ENCODE measurements at places on chromosomes 4 and X.

- no peak for DNase-seq
Observed at GRCh38 chr4:183636923-183637322, 22.1 kb downstream of the RWDD4 start.

DNA sequence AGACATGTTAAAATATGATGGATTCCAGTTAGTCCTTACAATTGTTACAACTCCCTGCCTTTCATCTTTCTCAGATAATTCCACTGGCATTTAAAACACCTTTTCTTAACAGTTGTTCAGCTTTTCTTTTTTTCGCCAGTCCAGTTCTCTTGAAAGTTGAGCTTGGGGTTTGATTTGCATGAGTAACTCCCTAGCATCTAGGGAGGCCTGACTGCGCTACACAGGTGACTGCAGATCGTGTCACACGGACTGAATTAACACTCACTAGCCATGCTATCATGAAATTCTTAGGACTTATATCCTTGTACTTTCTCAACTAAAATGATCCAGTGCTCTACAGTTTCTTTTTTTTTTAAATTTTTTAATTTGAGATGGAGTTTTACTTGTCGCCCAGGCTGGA lies 69.8 kb downstream of the ARHGAP24 start:
- no peak for DNase-seq

DNA sequence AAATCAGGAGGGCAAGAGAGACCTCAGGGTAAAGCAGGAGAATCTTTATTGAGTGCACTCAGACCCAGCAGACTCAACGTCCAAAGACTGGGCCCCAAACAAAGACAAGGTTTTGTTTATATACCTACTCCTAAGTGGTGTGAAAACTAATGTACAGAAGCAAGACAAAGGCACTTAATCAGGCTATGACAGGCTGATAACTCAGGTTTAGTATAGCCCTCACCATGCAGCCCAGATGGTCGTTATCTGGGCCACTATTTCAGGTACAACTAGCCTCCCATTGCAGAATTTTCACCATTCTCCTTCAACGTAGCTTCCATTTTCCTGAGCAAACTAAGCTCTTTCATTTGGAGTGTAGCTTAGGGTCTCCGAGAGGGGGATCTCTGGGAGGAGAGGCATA lies 36.9 kb downstream of the SULT1E1 start:
- no peak for DNase-seq

GRCh38 chr4:68349279-68349648 lies 626 bp downstream of the YTHDC1 start:
- DNase-seq: peak; percentile 31

DNA sequence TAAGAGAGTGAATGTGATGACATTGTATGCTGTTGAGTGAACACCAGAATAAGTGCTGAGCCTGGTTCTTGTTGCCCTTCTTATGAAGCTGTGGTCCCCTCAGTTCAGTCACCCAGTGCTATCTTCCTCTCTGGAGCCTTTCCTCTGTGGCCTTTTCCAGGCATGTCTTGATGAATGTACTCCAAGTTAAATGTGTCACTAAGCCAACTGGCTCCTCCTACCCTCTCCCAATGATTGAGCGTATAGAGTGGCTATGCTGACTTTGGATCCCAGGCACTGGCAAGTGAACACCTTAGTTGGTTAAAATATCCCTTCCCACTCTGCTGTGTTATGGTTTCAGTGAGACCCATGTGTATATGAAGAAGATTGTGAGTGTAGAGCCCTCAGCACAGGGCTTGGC lies 134.1 kb upstream of the MAMLD1 start:
- DNase-seq: no peak

- no peak for DNase-seq
Observed at GRCh38 chrX:34764852-34765361, 107.8 kb upstream of the TMEM47 start.

DNA sequence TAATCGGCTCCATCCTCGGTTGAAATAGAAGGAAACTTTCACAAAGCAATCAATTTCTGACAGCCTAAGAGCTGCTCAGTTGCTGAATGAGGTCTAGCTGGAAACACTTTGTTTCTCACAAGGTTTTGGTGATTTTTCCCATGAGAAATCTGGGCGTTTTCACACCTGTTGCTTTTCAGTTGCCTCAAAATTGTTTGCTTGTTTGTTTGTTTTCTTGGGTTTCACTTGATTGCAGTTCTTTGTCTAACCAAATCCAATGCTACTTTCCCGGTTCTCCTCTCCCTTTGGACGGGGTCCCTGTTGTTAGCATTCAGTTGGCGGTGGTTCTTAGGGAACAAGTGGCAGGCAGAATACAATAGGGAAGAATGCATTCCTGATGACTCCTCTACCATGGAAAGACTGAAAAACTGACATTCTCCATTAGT lies 135.5 kb downstream of the PALLD start:
- DNase-seq: no peak

DNA sequence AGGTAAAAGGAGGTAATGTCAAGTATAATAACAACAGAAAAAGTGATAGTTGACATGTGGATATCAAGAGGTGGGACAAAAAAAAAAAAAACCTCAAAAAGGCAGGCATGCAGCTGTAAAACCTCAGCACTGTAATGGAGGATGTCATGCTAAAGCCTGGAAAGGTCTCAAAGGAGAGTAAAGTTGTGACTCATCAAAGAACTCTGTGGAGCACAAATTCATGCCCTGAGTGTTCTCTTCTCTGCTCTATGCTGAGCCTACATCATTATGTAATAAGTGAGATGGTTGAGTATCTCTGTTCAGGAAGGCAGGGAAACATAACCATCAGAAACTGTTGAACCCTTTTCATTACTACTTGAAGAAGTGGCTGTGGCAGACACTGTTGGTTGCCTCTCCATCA lies 597.8 kb downstream of the BCOR start:
- DNase-seq: no peak

GRCh38 chrX:44010626-44011025 lies 37.4 kb upstream of the NDP start:
- DNase-seq: no peak

DNA sequence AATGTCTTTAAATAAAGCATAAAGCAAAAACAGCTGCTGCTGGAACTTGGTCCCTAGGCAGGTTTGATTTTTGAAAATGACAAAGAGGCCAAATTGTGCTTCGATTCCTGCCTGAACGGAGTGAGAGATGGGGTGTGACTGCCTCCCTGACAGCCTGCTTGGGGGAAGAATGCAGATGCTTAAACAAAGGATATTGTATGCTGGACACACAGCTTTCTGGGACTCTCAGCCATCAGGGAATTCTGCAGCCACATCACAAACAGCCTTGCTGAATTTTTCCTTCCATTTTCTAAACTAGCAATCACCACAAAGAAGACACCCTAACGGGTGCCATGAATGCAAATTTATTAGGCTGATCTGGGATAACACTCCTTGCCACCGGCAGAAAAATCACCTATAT lies 83.9 kb upstream of the CPEB2 start:
- DNase-seq: no peak

GRCh38 chrX:66632981-66633380 lies 5.9 kb downstream of the EDA2R start:
- DNase-seq: no peak

All from CD4-positive, alpha-beta T cell treated with Interleukin-15 for 4 hours (primary cell).